ENCODE measurements at places on chromosomes 4 and X.

- DNase-seq = no peak
These were observed 393.8 kb upstream of the CNKSR2 start for GRCh38 chrX:20980426-20980825.

DNA sequence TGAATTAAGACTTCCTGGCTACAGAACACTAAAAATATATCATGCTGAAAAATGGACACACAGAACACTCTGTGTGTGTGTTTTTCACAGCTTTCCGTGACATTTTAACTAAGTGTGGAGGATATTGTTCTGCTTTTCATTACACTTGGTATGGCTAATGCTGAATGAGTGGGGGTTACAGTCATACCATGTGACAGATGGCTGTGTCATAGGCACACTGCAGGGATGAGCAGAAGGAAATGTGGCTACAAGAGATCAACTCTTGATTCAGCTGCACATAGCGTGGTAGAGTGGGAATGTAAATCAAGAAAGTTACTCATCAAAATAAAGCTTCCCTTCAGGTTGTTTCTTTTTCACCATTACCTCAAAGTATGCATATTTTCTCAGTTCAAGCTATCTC, 669.8 kb downstream of the IQCM start:
- DNase-seq = no peak

GRCh38 chr4:158630893-158631292, 40.8 kb downstream of the C4orf46 start:
- no peak for DNase-seq

DNA sequence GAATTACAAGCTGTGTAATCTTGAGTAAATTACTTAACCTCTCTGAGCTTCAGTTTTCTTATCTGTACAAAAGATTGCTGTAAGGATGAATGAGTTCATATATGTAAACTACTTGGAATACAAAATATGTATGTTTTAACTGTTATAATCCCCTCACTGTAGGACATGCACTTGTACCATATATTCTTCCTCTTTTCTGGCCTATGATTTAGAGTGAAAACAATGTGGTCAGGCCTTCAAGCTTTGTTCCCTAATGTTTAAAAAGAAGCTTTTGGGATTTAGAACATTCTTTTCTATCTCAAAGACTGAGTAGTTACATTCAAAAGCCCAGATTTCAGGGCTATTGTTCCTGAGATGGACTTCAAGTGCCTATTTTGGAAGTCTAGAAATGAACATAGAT, 26.7 kb upstream of the GPRIN3 start:
- DNase-seq = no peak

GRCh38 chr4:128512161-128512560, 224.5 kb upstream of the PGRMC2 start:
- no peak for DNase-seq

Measured in GM13977 (cell line).